Peyer's patch (tissue), 4 donors: ENCODE measurements at places on chromosomes 1 and 21.

GRCh38 chr1:151563376-151563775 lies 23.3 kb downstream of the TUFT1 start:
- no peaks in the 10 kb centered on the region for H3K4me1 ChIP-seq
- H3K4me3 ChIP-seq: no peak overlapping the region
- DNase-seq: no peak
- H3K27me3 ChIP-seq: no peaks in the 10 kb centered on the region
- no peak overlapping the region for H3K27ac ChIP-seq

GRCh38 chr1:246785494-246786111 lies 61.4 kb downstream of the SCCPDH start:
- no peaks in the 10 kb centered on the region for H3K36me3 ChIP-seq
- no peak overlapping the region for H3K27ac ChIP-seq
- DNase-seq: no peak
- no peaks in the 10 kb centered on the region for H3K27me3 ChIP-seq
- no peaks in the 10 kb centered on the region for H3K4me1 ChIP-seq

GRCh38 chr1:248807067-248807737 lies 18.5 kb downstream of the SH3BP5L start:
- H3K4me1 ChIP-seq: peaks cover 19% of the 10 kb centered on the region
- H3K27me3 ChIP-seq: no peaks in the 10 kb centered on the region
- H3K4me3 ChIP-seq: no peak overlapping the region
- H3K27ac ChIP-seq: no peak overlapping the region

GRCh38 chr1:10508511-10508951 lies 33.8 kb downstream of the PEX14 start:
- no peak for DNase-seq
- no peak overlapping the region for H3K27ac ChIP-seq
- H3K4me1 ChIP-seq: peaks cover 24% of the 10 kb centered on the region
- no peaks in the 10 kb centered on the region for H3K27me3 ChIP-seq
- no peak overlapping the region for H3K4me3 ChIP-seq
- no peaks in the 10 kb centered on the region for H3K36me3 ChIP-seq

GRCh38 chr1:70820396-70820795 lies 227.2 kb downstream of the PTGER3 start:
- no peaks in the 10 kb centered on the region for H3K27me3 ChIP-seq
- H3K27ac ChIP-seq: no peak overlapping the region
- DNase-seq: no peak

GRCh38 chr1:59248758-59249157 lies 48.1 kb upstream of the FGGY start:
- no peak overlapping the region for H3K27ac ChIP-seq
- no peak overlapping the region for H3K4me3 ChIP-seq
- no peaks in the 10 kb centered on the region for H3K4me1 ChIP-seq
- no peaks in the 10 kb centered on the region for H3K27me3 ChIP-seq
- H3K36me3 ChIP-seq: no peaks in the 10 kb centered on the region

- no peak overlapping the region for H3K4me3 ChIP-seq
- H3K4me1 ChIP-seq: no peaks in the 10 kb centered on the region
- DNase-seq: no peak
These were observed 8.6 kb upstream of the CHI3L2 start for GRCh38 chr1:111218701-111219556.

DNA sequence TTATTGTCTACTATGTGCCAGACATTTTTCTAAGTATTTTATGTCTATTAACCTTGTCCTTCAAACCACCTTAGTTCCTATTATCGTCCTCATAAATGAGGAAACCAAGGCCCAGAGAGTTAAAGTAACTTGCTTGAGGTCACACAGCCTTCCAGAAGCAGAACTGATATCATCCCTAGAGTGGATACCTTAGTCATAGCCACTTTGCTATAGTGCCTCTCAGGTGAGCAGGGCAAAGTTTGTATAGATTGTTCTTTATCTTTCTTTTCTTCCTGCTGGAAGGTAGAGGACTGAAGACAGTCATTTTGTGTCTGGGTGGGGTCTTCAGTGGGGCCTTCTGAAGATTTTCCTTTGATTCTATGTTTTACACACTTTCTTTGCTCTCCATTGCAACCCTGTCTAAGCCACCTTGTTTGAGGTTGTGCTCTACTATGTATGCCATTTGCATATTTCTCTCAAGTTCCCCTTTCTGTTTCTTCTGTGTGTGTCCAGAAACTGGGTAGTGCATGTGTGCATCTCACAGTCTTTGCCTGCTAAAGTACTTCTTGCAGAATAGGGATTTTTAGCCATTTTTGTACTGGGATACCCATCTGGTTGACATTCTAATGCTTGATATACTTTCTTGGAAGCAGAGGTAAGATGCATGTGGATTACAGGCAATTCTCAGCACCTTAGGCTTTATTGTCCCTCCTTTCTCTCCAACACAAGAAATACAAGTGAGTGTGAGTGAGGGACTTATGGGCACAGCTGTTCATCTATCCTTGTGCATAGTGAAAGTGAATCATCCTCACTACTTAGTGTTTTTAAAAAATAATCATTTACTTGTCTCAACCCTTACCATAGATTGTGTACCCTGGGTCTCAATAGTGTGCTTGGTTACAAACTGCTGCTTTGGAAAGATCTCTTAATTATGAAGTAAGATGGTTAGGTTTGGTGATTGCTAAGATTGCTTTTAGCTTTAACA lies 207.6 kb upstream of the HMCN1 start:
- no peak for DNase-seq
- H3K27me3 ChIP-seq: no peaks in the 10 kb centered on the region
- no peaks in the 10 kb centered on the region for H3K4me1 ChIP-seq
- no peak overlapping the region for H3K4me3 ChIP-seq
